Head of caudate nucleus (tissue), 42 donors: ENCODE measurements at places on chromosomes 5 and 9.

- DNase-seq: no peak
Measured at GRCh38 chr5:141633871-141634561, 2.6 kb downstream of the HDAC3 start.

DNA sequence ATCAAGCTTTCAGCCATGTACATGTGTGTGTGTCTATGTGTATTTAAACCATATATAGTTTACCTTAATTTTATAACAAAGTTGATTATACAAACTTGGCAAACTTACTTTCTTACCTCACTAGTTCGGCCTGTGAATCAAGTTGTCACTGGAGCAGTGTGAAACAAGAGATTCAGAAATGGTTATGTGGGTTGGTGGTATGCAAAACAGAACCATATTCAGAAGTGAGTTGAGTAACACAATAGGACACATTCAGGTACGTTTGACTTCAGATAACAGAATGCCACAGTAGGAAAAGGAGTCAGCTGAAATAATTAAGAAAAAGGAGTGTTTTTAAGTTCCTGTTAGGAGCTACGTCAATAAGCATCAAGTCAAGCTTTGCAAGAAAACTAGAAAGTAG lies 21.5 kb downstream of the XPA start:
- no peak for DNase-seq

GRCh38 chr5:163682234-163682633 lies 176.8 kb downstream of the MAT2B start:
- no peak for DNase-seq

DNA sequence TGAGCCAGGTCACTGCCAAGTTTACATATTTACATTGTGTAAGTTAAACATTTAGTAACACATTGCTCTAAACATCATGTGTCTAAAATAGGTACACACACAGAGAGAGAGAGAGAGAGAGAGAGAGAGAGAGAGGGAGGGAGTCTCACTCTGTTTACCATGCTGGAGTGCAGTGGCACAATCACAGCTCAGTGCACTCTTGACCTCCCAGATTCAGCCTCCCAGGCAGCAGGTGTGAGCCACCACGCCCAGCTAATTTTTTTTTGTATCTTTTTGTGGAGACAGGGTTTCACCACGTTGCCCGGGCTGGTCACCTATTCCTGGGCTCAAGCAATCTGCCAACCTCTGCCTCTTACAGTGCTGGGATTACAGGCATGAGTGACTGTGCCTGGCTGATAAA lies 1045.3 kb downstream of the TLE1 start:
- no peak for DNase-seq

DNA sequence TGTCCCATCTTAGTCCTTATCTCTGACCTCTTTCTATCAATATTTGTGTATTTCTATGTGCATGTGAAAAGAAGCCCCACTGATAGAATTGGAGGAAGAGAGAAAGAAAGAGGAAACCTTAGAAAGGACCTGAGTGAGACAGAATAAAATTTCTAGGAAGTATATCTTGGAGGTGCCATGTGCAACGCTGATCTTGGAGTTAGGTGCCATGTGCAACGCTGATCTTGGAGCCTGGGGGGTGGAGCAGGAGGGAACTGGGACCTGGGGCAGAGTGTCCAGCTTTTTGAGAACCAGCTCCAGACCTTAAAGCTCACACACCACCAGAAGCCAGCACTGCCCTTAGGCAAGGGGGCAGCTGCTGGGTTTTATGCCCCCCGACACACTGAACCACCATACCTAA lies 89.4 kb downstream of the SHC3 start:
- DNase-seq: no peak

GRCh38 chr5:140630292-140631035 lies 2.5 kb downstream of the CD14 start:
- no peak for DNase-seq

DNA sequence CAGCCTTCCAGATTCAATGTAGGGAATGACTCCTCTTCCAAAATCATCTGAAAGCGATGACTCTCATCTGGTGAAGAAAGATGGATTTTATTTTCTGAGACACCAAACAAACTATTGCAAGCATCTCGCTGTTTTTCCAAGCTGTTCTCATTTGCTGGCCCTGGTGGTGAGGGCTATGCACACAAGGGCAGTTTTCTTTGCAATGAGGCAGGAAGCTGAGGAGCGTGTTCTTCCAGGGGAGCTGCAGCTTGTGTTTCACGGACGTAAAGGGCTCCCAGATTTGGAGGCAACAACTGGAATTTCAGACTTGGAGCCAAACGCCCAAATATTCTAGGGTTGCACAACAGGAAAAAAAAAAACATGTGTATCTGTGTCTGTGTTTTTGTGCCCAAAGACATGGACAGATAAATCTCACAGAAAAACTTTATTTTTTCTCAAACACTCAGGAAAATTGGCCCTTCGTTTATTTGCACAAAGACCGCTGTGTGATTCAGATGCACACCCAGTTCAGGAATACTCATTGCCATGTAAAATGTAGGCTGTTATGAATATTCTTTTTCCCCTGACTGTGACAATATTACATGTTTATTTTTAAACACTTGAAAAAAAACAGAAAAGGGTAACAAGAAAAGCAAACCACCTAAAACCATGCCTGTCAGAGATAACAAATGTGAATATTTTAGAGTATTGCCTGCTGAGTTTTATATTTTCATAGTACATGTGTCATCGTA lies 151.3 kb downstream of the GAS1 start:
- DNase-seq: no peak

DNA sequence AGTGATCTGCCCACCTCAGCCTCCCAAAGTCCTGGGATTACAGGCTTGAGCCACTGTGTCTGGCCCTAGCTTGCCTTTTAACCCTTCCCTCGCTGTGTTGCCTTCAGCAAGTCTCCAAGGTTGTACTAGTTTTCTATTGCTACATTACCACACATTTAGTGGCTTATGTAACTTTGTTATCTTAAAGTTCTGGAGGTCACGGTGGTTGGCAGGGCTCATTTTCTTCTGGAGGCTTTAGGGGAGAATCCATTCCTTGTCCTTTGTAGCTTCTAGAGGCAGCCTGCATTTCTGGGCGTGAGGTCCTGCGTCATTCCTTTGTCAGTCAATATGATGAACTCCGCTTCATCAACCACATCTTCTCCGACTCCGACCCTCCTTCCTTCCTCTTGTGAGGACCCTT lies 2.9 kb upstream of the PRRC2B start:
- DNase-seq: no peak

GRCh38 chr9:128102196-128102595 lies 25.3 kb downstream of the PTGES2 start:
- DNase-seq: no peak

DNA sequence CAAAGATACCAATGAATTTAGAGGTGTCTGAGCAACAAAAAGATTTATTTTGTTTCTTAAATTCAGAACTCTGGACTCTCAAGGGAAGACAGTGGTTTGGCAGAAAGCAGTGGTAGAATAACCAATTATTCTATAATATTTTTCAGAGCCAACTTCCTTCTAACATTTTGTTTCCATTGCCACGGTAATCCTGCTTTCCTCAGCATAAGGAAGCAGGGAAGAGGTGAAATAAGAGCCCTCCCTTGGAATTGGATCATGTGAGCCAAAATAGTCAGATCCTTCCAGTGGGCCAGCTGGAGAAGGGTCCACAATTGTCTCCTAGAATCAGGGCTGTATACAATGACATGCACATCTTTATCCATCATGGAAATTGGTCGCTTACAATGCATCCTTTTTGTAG lies 130.0 kb upstream of the MAP1B start:
- no peak for DNase-seq

- DNase-seq: no peak
Measured at GRCh38 chr5:1324719-1325190, 20.1 kb downstream of the CLPTM1L start.

DNA sequence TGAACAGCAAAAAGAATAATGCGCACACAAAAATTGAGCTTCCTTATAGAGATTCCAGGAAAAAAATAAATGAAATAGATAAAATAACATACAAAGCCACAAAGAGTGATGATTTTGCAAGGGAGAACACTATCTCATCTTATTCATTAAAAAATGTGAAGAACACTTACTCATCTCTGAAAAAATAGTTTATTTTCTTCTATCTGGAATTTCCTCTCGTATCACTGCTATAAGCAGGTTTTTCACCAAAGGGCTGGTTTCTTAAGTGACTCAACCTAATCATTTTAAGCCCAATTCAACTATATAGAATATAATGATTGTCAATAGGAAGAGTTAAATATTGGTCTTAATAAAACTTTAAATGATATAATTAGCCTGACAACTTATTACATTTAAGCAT lies 504.9 kb downstream of the NR2F1-AS1 start:
- DNase-seq: no peak

- peak; percentile 70 for DNase-seq
Measured at GRCh38 chr9:135864447-135865049, 42.8 kb downstream of the CAMSAP1 start.

DNA sequence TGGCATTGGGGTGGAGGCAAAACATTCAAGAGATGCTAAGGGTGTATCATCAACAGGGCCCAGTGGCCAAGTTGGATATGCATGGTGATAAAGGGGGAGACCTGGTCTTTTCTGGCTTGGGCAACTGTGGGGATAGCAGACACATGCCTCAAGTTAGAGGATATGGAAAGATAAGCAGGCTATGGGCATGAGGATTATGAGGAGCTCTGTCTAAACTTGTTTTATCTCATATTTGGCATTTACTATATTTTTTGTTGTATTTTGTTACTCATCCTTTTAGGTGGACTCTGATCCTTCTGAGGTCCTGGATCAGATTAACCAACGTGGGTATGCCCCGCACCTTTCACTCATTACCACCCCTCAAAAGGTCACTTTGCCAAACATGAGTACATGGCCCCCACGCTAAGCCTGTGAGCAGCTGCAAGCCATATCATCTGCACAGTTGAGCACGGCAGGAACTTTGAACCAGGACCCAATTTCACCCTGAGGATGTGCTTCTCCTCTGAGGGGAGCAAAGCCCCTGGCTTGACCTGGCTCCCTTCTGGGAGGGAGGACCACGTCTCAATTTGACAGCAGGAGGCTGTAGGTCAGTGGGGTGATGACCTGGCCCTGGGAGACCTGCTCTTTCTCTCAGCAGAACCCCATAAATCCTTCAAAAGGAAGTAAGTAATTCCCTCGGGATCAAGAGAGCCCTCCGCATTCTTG lies 71.1 kb upstream of the CD180 start:
- DNase-seq: no peak

- no peak for DNase-seq
Measured at GRCh38 chr5:68067976-68068603, 147.5 kb upstream of the PIK3R1 start.

DNA sequence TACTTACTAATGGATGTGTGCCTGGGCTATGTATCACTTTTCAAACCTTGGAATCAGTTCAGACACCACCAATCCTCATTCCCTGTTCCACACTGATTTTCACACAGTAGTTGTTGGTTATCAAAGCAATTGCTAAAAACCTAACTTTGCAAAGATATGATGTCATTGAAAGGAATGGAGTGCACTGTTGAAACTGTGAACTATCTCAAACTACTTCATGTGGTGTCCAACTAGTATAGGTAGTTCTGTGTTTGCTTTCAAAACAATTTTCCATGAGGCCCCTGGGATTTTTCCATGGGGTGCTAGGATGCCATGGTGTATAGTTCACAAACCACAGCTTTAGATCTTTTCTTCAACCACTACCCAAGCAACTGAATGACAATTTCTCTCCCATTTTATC lies 17.8 kb downstream of the INIP start:
- DNase-seq: no peak

- DNase-seq: no peak
Measured at GRCh38 chr5:1334831-1335539, 9.9 kb downstream of the CLPTM1L start.

GRCh38 chr5:72438141-72438540 lies 69.1 kb downstream of the ZNF366 start:
- no peak for DNase-seq

DNA sequence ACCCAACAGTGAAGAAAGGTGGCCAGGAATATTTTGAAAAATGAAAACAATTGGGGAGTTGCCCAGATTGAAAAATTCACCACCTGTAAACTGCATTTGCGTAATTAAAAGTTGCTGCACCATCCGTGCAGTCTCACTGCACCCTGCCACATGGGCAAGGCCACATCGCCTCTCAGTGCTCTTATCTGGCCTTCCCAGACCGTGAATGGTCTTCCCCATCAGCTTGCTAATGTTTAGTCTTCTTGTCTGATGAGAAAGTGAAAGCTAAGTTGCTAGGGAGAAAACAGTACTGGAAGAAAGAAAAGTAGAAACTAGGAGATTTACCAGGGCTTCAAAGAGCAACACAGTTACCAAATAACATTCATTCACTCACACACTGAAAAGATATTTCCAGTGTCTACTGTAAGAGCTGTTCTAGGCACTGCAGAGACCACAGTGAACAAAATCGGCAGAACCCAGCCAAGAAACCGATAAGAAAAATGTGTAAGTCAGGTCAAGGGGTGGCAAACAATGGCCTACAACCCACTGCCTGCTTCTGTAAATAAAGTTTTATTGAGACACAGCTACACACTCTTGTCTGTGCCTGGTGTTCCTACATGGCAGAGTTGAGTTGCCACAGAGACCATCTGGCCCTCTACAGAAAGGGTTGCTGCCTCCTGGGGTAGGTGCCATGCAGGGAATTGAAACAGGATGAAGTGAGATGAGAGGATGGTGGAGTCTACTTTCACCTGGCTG lies 51.2 kb upstream of the CTSL start:
- no peak for DNase-seq

DNA sequence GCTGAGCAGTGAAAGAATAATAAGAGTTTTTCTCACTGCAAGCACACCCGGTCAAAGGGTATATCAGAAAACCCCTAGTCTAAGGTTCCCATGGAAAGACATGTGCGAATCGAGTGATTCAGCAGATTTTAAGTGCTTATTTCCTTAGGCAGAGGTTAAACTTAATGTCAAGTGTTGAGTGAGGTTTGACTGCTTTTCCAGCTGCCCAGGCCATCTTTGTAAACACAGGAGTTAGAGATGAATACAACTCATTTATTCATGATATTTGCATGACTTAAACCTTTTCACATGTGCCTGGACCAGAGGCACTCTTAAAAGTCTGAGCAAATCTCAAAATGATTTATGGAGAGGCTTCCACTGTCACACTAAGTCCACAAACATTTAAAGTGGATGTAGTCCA lies 137.8 kb upstream of the RGMB start:
- no peak for DNase-seq

GRCh38 chr9:78472111-78472510 lies 175.2 kb downstream of the PSAT1 start:
- no peak for DNase-seq

GRCh38 chr9:91408475-91408874 lies 15.2 kb downstream of the NFIL3 start:
- DNase-seq: no peak

DNA sequence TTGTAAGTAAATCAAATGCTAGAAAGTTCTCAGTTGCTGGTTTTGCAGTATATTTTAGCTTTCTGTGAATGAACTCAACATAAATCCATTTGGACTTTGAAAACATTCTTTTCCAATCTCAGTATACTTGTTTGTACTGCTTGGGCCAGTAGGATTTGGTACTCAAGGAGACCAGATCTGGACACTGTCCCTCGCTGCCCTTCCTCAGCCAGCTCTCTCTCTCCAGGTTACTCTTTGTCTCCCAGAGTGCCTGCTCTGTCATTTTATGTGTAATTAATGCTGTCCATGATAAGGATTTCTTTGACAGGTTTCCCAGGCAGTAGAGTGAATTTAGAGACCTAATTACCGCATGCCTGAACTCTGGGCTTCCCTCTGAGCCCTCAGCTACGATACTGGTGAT lies 344.6 kb upstream of the SGCD start:
- DNase-seq: no peak
